ENCODE measurements at places on chromosomes 3 and 15.

GRCh38 chr3:126723801-126724200 lies 19.8 kb downstream of the CHCHD6 start:
- no peak for DNase-seq

DNA sequence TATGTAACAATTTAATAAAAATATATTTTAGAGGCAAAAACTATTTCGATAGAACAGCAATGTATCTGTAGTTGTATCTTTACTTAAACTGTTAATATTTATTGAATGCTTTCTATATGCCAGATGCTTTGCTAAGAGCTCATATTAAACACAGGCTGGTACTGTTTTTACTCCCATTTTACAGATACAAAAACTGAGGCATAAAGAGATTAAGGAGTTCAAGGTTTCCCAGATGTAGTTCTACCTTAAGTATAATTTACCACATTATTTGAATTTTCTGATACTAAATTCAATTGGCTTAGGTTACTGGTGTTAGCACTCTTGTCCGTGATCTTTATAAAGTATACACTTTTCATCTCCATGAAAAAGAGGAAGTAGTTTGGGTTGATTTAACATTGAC lies 149.8 kb downstream of the ROBO2 start:
- DNase-seq: no peak

DNA sequence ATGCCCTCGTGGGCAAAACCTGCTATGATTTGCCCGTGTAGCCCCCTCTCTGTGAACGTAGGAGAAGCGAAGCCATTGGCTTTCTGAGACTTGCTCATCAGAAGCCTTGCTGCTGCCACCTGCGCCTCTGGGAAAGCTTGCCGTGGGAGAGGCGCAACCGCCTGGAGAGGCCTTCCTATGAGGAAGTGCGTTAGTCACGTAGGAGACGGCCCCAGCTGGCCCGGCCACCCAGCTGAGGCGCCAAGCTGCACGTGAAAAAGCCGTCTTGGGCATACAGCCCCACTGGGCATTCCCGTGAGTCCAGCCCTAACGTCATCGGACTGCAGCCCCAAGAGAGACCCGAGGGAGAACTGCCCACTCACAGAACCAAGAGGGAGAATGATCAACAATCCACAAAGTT lies 49.1 kb upstream of the TJP1 start:
- DNase-seq: no peak

GRCh38 chr3:77102951-77103769 lies 63.3 kb downstream of the ROBO2 start:
- no peak for DNase-seq

DNA sequence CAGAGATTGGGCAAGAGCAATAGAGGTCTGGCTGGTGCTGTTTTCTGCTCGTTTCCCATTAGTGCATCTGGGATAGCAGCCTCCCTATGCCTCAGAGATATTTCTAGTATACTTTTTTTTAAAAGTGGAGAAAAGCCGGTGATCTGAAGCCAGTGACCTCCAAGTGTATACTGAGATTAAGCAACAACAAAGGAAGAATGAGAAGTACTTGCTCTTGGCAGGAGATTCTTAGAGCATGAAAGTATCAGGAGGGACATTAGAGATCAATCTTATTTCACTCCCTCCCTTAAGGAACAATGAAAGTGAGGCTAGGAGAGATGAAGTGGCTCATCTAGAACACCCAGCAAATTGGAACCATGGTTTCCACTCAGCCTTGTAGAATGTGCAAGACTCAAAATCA lies 423.3 kb downstream of the SOX2 start:
- no peak for DNase-seq

DNA sequence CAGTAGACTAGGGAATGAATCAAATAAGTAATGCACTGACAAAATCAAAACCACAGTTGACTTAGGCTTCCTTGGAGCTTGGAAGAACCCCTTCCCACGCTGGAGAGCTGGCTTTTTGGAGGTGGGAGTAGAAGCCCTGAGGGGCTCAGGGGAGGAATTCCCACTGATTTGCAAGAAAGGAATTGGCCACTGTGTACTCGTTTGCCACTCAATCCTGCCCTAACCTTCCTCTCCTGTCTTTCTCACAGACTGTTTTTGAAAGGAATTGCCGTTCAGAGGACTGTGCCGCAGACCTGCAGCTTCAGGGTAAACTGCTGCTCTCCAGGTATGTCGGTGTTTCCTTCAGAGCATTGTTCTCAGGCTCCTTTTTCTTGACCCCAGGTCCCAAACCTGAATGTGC lies 208.2 kb upstream of the CTDSPL start:
- no peak for DNase-seq

GRCh38 chr3:132220986-132221385 lies 96.2 kb upstream of the ACP3 start:
- no peak for DNase-seq

DNA sequence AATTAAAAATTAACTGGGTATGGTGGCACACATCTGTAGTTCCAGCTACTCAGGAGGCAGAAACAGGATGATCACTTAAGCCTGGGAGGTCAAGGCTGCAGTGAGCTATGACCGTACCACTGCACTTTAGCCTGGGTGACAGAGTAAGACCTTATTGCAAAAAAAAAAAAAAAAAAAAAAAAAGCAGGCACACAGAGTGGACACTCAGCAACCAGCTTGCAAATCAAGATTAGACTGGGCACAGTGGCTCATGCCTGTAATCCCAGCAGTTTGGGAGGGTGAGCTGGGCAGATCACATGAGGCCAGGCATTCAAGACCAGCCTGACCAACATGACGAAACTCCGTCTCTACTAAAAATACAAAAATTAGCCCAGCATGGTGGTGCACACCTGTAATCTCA lies 5.4 kb downstream of the CLN6 start:
- no peak for DNase-seq

DNA sequence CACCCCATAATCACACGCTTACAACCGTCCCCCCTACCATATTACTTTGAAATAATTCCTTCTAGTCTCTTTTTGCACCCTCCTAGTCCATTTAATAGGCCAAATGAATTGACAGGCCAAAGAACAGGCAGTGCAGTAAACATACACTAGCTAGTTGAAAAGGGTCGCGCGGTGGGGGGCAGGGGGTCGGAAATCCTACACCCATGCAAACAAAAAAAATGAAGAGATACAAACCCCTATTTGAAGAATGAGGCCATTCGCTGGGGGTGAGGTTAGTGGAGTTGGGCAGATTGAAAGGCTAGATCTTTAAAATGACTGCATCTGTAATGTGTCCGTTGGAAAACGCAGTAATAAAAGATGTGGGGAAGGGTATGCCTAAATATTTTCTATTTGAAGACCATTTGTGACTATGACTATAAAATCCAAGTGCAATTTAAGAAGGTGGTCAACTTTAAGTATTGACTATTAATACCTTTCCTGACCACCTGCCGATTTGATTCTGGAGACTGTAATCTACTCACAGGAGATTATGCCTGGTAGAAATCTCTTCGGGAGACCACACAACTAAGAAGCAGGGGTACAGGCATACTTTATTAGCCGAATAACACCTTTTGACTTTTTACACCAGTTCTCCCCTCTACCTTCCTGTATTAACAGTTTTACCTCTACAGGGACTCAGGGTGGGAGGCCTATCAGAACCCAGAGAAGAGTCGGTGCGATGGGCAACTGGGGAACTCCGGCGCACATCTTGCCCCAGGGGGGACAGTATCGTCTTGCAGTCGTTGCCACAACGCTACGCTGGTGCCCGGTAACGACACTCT lies 762 bp upstream of the ARL6 start:
- no peak for DNase-seq

- no peak for DNase-seq
Observed at GRCh38 chr15:50328116-50328515, 26.9 kb downstream of the GABPB1 start.

DNA sequence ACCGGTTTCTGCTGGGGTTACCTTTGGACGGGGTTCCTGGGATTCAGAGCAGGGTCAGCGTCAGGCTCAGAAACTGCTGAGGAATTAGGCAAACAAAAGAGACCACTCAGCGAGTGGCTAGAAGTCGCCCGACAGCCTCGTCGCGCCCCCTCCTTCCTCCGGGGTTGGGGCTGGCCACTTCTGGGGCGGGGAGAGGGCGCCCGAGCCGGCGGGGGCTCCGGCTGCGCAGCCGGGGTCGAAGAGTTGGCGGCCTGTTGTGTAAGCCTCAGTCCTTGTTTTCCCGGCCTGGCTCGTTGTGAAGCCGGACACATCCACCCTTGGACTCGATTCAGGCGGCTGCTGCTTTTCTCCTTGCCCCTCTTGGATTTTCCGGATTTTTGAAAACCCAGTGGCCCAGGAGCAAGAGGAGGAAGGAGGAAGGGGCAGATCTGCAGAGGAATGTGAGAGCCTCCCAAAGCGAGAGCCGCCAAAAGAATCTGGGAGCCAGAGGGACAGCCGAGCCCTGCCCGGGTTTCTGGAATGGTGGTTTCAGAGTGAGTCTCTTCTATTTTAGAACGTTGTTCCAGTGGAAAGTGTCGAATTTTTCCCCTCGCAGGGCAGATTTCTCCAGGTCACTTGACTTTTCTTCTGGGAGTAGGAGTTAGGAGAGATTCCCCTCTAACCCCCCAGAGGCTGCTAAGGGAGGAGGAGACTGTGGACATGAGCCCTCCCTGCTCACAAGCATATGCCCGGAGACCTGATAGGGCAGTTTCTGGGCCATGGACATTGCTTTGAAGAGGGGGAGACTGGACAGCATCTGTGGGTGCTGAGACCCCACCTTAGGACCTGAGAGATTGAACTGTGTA lies 666 bp downstream of the SNX33 start:
- no peak for DNase-seq

DNA sequence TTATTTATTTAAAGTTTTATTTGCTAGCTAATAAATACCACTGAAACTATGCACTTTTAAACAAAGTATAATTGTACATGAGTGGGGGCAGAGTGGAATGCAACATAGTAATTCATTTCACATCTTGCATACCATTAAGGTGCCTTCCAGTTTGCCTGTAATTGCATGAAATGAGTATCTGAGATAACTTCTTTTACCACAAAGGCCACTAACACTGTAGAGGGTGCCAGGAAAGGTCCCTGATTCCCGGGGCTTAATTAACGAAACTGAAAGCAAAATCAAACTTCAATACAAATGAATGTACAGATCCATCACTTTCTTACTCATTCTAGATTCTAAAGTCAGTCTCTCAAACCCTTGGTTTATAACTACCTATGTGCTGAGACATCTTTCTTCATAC lies 2.1 kb downstream of the CD47 start:
- no peak for DNase-seq

GRCh38 chr3:147702509-147702908 lies 293.3 kb downstream of the ZIC1 start:
- no peak for DNase-seq

Measured in activated naive CD4-positive, alpha-beta T cell (primary cell).